ENCODE measurements at places on chromosomes 4 and X. TPM values are rescaled to one million over a fixed set of nuclear protein-coding genes. Genes with fewer than 3 reads are reported as not detected.

GRCh38 chrX:16733013-16733412, 13.6 kb downstream of the SYAP1 start:
- ATAC-seq = no peak

GRCh38 chr4:87109121-87109520, 111.3 kb downstream of the KLHL8 start:
- ATAC-seq = no peak

Gene STATH
- total RNA-seq = not detected

DNA sequence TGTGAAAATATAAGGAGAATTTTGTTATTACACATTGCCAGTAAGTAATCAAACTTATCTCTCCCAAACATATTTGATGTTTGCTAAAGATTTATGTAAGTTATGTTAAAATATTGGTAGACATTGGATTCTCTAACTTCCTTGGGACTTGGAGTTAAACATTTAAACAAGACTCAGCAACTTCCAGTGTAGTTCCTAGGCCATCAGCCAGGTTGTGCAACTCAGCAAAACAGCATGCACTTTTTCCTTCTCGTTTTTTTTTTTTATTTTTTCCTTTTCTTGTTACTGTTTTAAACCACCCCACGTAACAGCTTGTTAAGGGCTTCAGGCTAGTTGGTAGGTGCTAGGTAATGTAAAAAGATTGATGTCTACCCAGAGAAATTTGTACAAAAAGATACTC, 510.4 kb downstream of the ANKRD50 start:
- no peak for ATAC-seq

Gene TMPRSS11F
- total RNA-seq = 12.4 TPM

Gene ABLIM2
- 20.1 TPM for total RNA-seq

DNA sequence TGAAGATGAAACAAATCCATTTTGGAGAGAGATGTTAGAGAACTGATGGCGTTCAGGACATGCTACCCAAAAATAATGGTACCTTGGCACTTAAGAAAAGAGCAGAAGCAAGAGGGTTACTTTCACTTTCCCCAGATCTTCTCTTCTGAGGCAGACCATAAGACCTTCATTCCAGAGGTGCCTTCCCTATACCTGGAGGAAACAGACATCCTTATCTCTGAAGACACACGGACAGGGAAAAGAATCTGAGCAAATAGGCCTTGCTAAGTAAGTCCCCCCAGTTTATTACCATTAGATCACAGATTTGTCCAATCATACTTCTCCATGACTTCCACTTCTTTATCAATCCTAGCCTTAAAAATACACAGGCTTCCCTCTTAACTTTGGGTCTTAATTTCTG, 2.0 kb upstream of the FGF2 start:
- ATAC-seq = no peak

Gene L1CAM
- total RNA-seq = 0.80 TPM

- ATAC-seq = no peak
Observed at GRCh38 chr4:8846046-8846720, 25.5 kb downstream of the HMX1 start.

DNA sequence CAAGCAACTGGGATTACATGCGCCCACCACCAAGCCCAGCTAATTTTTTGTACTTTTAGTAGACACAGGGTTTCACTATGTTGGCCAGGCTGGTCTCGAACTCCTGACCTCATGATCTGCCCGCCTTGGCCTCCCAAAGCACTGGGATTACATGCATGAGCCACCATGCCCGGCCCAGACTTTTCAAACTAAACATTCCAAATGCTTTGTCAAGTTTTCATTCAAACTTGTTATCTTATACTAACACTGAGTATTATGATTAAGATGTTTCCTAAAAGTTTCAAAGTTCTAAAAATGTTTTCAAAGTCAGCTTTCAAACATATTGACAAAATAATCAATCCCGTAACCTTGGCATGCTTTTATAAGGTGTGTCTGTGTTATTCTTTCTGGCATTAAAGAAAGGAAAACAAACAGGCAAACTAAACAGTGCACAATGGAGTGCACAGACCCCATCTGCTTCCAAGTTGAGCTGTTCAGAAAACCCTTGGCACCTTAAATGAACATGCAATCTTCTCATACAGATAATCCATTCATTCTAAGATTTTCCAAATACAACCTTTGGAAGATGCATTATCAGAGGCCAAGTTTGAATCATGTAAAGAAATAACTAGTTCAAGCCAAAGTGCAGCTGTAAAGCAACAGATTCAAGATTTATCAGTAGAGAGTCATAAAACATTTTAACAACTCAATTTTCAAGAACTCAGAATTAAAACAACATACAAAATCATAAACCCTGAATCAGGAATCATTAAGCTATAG, 49.1 kb downstream of the ABCG2 start:
- ATAC-seq = no peak

Gene TIMP1
- 51.4 TPM for total RNA-seq

GRCh38 chrX:114178126-114178525, 405.8 kb upstream of the HTR2C start:
- no peak for ATAC-seq

GRCh38 chr4:95439071-95439470, 109.7 kb downstream of the UNC5C start:
- no peak for ATAC-seq

Gene CLDN34
- total RNA-seq = 0.20 TPM

Gene GATA1
- total RNA-seq = not detected

Gene NAT8L
- 0.04 TPM for total RNA-seq

Gene TMEM156
- 0.16 TPM for total RNA-seq

- no peak for ATAC-seq
Observed at GRCh38 chr4:147173797-147174432, 228.3 kb upstream of the TTC29 start.

DNA sequence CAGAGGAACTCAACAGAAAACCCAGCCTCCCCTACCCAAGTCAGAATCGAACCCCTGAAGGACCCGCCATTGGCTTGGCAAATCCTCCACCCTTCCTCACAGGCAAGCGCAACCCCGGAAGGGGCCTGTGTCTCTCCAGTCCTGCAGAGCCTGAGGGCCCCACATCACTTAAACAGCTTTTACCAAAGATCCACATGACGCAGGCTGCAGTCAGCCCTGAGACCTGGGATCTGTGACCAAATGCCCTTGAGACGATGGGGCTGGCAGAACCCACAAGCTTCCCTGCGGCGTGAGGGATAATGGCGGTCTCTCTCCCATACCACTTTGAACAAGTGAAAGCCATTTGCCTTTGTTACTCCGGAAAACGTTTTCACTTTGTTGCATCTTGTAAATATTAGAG, 54.9 kb downstream of the ACOX3 start:
- no peak for ATAC-seq

Gene CXXC4
- total RNA-seq = 0.12 TPM

GRCh38 chr4:2413821-2414610, 4.4 kb downstream of the ZFYVE28 start:
- no peak for ATAC-seq

DNA sequence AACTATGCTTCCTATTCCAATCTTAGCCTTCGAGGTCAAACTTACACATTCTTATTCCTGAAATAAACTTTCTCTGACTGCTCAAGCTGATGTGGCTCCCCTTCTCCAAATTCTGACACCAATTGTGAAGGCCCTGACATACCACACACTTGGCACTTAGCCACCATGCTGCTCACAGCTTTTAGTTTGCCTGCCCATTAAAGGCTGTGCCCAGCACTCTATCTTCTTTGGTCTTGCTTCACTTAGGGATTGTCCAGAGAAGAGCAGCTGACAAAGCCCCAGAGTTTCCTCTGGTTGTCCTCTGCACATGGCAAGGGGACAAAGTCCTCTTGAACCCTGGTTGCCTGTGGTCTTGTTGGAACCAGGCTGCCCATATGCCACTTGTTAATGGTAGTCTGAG, 126.1 kb downstream of the ARHGEF9 start:
- ATAC-seq = no peak

Gene TCEAL2
- not detected for total RNA-seq

DNA sequence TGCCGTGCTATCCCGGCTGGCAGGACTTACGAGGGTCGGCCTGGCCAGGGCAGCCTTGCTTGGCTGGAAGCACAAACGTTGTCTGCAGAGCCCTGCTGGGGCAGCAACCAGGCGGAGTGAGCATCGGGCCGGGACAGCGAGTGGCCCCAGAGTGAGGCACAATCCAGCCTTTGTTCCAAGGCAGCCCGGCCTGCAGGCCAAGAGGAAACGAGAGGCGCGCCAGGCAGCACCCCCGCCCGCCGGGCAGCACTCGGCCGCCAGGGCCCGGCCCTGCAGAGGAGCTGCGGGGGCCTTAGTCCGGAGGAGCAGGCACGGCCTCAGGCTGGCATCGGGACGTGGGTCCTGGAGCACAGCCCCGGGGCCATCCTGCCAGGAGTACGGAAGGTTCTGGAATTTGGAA, 24.1 kb downstream of the FGFRL1 start:
- ATAC-seq = no peak

All from esophagus mucosa (tissue), 1 donor.